ENCODE measurements at places on chromosomes 13 and 19.
A peak's percentile ranks its signal among the peaks of the same experiment; 100 is the strongest.

DNA sequence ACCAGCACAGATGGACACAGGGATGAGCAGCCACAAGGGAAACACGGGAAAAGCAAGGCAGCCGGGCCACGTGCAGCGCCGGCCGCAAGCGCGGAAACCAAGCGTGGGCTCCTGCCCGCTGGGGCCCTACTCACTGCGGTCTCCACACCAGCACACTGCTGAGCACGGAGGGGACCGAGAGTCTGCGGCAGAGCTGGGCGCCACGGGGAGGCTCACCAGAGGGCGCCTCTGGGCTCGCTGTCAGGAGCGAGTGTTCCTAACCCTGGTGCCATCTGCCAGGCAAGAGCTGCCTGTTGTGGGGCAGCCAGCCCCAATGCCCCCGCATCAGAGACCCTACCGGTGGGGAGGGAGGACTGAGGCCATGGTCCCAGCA lies 26.5 kb downstream of the MPND start:
- DNase-seq = no peak

DNA sequence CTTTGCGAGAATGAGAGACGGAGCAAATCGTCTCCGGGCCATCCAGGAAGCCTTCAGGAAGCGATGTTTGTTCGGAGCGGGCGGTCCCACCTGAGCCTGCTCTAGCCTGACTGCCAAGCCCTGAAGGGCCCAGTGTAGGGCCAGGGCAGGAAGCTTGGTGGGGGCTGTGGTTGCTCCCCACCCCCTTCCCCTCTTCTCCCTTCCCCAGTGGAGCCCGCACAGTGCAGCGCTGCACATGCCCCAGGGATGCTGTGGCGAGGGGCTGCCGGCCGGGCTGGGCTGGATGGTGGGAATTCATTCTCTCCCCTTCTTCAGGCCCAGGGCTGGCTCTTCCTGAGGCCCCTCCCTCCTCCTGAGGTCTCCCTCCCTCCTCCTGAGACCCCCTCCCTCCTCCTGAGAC lies 7.1 kb upstream of the GRTP1 start:
- no peak for DNase-seq

DNA sequence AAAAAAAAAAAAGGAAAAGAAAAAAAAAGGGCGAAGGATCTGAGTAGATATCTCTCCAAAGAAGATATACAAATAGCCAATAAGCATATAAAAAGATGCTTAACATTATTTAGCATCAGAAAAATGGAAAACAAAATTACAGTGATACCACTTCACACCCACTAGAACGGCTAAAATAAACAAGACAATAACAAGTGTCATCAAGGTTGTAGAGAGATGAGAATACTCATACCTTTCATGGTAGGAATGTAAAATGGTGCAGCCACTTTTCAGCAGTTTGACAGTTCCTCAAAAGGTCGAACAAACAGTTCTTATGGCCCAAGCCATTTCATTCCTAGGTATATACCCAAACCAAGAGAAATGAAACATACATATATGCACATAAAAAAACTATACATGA lies 33.5 kb downstream of the FOXO1 start:
- DNase-seq = no peak

GRCh38 chr19:2173767-2174577 lies 10.2 kb downstream of the DOT1L start:
- DNase-seq = no peak

- DNase-seq = no peak
Measured at GRCh38 chr13:32587811-32588170, 1.5 kb downstream of the PDS5B start.

GRCh38 chr13:67967031-67967430 lies 736.9 kb upstream of the PCDH9 start:
- no peak for DNase-seq

GRCh38 chr19:7874076-7874896 lies at the start of gene PRR36:
PRR36 (minus strand) TSS chr19:7874390; CDS start chr19:7873689, 701 bp downstream.
- DNase-seq = no peak

- no peak for DNase-seq
Measured at GRCh38 chr13:76833441-76833954, 52.7 kb downstream of the KCTD12 start.

GRCh38 chr13:29594710-29595379 lies 643 bp downstream of the SLC7A1 start:
- no peak for DNase-seq

DNA sequence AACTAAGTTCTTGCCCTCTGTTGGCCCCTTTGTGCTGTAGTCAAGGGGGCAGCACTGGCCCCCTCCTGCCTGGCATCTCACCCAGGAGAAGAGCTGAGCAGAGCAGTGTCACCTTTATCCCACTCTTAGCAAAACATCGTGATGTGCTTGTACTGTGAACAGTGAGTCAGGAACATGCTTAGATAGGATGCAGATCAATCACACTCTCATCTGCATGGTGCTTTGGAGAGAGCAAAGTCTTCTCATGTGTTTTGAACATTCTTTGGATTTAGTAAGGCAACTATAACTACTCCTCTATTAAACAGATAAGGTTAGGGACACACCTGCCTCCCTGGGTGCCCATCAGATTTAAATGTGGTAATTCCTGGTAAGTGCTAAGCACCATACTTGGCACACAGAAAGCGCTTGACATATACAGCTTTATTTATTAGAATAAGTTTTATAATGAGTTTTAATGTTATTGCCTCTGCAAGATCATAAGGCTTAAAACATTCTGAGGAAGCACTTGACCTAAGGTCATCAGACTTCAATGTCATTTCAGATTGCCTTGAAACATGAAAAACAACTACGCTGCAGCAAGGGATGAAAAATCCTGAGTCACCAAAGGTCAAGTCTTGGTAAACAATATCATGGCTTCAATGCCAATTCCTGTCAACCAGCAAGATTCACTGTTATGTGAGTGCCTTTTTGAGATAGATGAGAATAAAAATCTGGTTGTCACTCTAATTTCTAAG lies 82.4 kb upstream of the IRS2 start:
- no peak for DNase-seq

DNA sequence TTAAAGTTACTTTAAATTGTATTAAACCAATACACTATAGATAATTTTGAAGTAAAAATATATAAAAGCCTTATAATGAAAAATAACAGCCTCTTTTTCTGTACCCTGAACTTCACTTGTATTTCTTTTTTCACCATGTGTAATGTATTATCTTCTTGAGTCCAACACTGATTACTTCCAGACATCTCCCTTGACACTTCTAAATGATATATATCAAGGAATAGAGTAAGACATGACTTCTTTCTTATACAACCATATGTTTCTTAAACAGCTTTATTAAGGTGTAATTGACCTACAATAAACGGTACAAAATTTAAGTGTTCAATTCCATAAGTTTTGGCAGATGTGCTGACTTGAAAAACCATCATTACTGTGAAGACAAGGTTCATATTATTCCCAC lies 531.9 kb downstream of the OLFM4 start:
- no peak for DNase-seq

DNA sequence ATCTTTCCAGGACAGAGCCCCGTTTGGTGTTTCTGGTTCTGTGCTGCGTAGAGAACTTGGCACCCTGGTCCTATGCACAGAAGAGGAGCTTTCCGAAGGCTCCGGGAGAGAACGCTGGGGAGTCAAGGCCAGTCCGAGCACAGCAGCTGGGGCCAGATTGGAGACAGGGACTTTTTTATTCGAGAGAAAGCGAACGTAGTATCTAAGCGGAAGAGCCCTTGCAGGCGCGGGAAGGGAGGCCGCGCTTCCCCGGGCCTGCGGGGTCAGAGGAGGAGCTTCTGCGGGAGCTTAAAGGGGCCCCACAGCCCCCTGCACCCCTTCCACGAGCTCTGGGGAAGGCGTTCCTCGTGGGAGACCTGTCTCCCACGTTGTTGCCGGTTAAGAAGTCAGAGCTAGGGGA lies 48.6 kb upstream of the ARHGEF7 start:
- no peak for DNase-seq

GRCh38 chr19:7830272-7830771 lies 304 bp downstream of the EVI5L start:
- DNase-seq = no peak

- DNase-seq = no peak
Measured at GRCh38 chr13:96071504-96071903, 18.3 kb upstream of the UGGT2 start.

- no peak for DNase-seq
Measured at GRCh38 chr19:469833-470232, 9.0 kb upstream of the SHC2 start.

DNA sequence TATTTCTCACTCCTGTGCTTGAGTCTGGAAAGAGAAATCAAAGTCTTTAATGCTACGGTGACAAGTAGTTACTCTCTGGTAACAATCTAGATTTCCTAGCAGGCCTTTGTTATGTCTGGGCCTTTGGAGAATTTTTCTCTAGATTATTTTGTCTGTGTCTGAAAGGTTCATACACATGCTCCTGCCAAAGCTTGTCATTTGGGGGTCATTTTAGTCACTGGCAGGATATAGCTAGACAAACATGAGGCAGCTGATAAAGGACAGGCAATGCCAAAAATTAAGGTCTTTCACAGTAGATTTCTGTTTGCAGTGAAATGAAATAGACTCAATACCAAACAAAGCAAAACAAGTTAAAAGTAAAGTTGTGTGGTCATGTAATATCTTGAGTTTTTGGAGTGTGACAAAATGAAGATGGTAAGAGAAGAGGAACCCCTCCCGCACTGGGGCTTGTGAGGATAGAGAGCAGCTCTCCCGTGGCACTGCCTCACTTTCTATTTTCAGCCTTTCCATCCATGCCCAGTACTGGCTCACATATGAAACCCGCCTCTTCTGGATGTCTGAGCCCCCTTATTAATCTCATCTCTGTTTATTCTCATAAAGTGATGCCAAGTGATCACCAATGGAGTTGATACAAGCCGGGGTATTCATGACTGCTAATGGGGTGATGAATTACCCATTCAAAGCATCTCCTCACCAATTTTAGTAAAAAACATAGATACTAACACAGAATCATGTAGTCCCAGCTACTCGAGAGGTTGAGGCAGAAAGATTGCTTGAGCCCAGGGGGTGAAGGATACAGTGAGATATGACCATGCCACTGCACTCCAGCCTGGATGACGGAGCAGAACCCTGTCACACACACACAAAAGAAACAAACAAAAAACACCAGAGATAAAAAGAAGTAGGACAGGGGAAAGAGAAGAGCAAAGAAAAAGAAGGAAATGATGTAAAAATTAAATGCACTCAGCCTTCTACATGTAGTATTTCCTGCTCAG lies 389.3 kb downstream of the FGF14 start:
- DNase-seq = no peak

DNA sequence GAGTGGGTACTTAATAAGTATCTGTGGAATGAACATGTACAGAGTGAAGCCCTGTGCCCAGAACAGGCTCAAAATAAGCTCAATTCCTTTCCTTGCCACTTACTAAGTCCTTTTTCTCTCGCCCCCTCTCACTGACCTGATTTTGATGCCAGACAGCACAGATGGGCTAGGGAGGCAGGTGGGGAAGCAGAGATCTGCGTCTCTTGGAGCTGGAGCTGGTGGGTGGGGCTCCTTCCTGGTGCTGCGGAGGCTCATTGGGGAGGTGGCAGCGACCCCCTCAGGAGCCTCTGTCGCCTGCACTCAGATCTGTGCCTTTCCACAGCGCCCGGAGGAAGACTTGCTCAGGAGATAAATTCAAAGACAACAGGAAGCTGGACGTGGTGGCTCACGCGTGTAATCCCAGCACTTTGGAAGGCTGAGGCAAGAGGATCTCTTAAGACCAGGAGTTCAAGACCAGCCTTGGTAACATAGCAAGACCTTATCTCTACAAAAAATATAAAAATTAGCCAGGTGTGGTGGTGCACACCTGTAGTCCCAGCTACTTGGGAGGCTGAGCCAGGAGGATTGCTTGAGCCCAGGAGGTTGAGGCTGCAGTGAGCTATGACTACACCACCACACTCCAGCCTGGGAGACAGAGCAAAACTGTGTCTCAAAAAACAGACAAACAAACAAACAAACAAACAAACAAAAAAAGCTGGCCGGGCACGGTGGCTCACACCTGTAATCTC lies 14.6 kb downstream of the AKT2 start:
- DNase-seq = no peak

GRCh38 chr13:77946522-77946921 lies 27.9 kb upstream of the EDNRB start:
- peak; percentile 6 for DNase-seq

DNA sequence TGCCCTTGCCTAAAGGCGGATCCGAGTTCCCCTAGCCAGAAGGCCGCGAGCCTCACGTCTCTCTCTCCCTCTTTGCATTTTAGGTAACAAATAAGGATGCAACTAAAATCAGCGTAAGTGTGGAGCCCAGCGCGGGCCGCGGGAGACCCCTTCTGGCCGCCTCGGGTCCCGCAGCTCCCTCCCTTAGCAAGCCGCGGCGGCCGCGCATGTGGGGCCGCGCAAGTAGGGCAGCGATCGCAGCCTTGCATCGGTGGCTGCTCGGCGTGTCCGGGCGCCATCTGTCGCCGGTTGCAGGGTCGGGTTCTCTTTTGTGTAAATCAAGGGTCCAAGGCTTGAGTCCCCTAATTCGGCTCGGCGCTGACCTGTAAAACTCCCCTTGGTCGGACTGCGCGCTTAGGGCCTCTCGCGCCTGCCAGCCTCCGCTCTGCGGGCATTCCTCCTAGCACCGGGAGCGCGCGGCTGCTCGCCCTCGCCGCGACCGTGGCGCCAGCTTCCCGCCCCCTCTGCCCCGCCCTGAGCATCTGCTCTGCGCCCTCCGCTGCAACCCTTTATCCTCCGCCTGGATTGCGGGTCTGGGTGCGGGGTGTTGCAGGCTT lies 2.7 kb downstream of the VSTM2B start:
- DNase-seq = peak; percentile 44

GRCh38 chr19:30711296-30711695 lies 339.1 kb downstream of the ZNF536 start:
- no peak for DNase-seq

- DNase-seq = no peak
Measured at GRCh38 chr19:58571575-58571947, 1.6 kb downstream of the MZF1 start.

DNA sequence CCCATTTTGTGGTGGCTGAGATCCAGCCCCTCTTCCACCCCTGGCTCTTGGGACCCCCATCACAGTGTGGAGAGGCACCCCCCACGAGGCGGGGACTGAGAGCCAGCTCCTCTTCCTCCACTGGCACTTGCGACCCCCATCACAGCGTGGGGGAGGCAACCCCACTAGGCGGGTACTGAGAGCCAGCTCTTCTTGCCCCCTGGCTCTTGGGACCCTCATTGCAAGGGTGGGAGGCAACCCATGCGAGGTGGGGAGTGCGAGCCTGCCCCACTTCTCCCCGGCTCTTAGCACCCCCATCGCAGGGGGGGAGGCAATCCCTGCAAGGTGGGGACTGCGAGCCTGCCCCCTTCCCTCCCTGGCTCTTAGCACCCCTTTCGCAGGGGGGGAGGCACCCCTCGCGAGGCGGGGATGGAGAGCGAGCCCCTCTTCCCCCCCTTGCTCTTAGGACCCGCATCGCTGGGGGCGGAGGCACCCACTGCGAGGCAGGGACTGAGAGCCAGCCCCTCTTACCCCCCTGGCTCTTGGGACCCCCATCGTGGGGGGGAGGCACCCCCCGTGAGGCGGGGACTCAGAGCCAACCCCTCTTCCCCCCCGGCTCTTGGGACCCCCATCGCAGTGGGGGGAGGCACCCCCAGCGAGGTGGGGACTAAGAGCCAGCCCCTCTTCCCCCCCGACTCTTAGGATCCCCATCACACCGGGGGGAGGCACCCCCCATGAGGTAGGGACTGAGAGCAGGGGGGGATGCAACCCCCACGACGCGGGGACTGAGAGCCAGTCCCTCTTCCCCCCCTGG lies 364.6 kb upstream of the SPRY2 start:
- no peak for DNase-seq
